ENCODE measurements at places on chromosomes 16 and 17.
A peak's percentile ranks its signal among the peaks of the same experiment; 100 is the strongest.

GRCh38 chr16:84464116-84464515 is 40.3 kb downstream of the MEAK7 start:
- DNase-seq, result no peak

DNA sequence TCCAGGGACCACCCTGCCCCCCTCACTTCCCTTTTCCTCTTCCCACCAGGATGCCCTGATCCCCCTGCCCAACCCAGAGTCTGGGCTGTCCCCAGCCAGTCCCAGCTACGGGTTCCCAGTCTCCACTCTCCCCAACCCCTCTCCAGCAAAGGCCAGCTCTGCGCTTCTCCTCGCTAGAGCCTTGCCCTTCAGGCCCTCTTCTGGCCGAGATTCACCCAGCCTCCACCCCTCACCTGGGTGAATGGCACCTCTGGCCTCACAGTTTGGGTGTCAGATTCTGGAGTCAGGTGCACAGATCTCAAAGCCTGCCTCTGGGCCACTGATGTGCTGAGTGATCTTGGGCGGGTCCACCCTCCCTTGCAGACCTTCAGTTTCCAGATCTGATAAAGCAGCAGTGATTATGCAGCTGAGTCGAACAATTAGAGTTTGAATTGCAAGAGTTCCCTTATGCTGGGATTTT is 185.6 kb upstream of the TNRC6C start:
- no peak for DNase-seq

GRCh38 chr16:66585481-66586239 is 6.4 kb downstream of the CMTM2 start:
- no peak for DNase-seq

- peak; percentile 79 for DNase-seq
These were observed 42.4 kb downstream of the RAI1 start for GRCh38 chr17:17723354-17724261.

- DNase-seq, result no peak
These were observed 19.3 kb downstream of the ARL2BP start for GRCh38 chr16:57264381-57264780.

- DNase-seq, result no peak
These were observed 11.3 kb downstream of the NUP88 start for GRCh38 chr17:5408186-5408585.

- DNase-seq, result no peak
These were observed 111.2 kb downstream of the RBFOX1 start for GRCh38 chr16:7443648-7444365.

GRCh38 chr16:85168732-85169256 is 56.5 kb upstream of the CIBAR2 start:
- peak; percentile 56 for DNase-seq

DNA sequence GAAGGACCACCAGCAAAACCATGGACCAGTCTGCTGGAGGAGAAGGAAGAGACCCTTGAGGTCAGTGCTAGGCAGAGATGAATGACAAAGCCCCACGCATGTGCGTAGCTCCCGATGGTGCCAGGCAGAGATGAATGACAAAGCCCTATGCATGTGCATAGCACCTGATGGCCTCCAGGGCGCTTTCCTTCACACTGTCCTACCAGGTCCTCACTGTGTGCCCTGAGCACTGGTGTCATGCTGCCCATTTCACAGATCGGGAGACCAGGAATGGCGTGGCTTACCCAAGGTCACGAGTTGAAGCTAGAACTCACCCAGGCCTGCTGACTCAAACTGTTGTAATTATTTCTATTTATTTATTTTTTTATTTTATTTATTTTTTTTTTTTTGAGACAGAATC is 149.6 kb downstream of the KATNIP start:
- DNase-seq, result no peak

DNA sequence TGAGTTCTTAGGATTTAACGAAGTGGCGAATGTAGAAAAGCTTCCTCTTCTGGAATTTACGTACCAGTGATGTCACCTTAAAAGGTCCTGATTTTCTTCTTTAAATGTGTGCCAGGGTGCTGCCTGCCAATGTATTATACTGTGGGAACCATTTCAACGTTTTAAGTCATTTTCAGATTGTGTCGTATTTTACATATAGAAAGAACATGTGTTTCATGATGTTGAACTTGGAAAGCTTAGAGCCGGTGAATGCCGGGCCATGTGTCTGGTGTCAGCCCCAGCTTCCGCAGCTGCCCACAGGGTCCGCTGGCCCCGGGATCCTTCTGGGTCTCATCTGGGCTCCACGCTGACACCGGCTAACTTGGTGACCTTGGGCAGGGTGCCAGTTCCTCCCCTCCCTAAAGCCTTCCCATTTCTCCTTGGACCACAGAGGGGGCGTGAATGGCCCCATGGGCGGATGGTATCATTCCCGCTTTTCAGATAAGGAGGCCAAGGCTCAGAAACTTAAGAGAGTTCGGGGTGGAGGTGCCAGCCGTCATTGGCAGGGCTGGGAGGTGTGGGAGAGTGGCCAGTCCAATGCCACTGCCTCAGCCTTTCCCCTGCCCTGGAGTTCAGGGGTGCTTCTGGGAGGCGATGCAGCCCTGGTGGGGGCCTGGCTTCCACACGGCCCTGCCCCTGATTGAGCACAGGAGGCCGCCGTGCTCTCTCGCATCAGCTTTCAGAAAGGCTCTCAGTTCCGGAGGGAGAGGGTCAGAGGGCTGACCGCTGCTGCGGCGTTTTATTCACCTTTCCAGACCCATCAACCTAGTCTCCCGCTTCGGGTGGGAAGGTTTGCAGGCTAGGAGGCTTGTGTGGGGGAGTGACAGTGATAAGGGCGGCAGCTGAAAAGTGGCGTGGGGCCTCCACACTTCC is 68.8 kb upstream of the CIBAR2 start:
- DNase-seq, result no peak

- no peak for DNase-seq
These were observed 96.0 kb downstream of the NXN start for GRCh38 chr17:883586-883962.

DNA sequence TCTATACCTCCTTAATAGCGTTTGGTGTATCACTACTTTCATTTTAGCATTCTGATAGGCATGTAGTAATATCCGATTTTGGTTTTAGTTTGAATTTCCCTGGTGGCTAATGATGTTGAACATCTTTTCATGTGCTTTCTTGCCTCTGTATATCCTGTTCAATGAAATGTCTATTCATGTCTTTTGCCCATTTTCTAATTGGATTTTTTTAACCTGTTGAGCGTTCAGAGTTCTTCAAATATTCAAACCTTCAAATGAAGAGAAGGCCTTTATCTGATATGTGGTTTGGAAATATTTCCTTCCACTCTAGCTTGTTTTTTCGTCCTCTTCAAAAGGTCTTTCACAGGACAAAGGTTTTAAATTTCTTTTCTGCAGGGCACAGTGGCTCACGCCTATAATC is 2.4 kb upstream of the NME1 start:
- no peak for DNase-seq

DNA sequence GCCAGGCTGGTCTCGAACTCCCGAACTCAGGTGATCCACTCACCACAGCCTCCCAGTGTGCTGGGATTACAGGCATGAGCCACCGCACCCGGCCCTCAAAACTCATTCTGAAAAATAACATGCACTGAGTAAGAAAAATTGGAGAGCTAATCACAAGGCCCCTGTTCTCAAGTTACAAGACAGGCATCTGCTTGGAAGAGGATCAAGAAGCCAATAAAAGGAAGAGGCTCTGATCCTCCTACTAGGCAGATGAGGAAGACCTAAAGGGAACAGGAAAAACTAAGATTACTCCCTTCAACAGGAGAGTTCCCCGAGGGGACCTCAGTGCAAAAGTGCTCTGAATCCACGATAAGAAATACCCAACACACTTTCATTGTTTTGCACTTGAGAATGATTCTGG is 18.4 kb downstream of the BLMH start:
- peak; percentile 53 for DNase-seq

- peak; percentile 47 for DNase-seq
These were observed 233.1 kb upstream of the AXIN2 start for GRCh38 chr17:65794572-65794971.

- no peak for DNase-seq
These were observed 1171.0 kb upstream of the GOT2 start for GRCh38 chr16:59905131-59905530.

- peak; percentile 49 for DNase-seq
These were observed 14.4 kb downstream of the GJD3 start for GRCh38 chr17:40349895-40350688.

DNA sequence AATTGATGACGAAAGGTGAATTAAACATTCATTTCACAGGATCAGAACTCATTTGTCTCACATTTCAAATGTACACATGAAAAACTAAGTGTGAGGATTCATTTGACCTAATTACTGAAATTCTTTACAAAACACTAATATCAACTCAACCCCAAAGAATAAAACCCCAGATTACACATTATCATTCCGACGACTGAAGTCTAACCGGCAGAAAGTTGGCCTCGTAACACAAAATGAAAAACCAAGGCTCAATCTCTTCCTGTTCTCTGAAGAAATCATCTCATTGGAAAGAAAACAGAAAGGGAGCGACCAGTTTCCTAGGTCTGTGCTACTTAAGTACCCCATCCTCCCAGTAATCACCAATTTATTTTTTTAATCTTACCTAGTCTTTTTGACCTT is 1.8 kb downstream of the JPT1 start:
- DNase-seq, result no peak

DNA sequence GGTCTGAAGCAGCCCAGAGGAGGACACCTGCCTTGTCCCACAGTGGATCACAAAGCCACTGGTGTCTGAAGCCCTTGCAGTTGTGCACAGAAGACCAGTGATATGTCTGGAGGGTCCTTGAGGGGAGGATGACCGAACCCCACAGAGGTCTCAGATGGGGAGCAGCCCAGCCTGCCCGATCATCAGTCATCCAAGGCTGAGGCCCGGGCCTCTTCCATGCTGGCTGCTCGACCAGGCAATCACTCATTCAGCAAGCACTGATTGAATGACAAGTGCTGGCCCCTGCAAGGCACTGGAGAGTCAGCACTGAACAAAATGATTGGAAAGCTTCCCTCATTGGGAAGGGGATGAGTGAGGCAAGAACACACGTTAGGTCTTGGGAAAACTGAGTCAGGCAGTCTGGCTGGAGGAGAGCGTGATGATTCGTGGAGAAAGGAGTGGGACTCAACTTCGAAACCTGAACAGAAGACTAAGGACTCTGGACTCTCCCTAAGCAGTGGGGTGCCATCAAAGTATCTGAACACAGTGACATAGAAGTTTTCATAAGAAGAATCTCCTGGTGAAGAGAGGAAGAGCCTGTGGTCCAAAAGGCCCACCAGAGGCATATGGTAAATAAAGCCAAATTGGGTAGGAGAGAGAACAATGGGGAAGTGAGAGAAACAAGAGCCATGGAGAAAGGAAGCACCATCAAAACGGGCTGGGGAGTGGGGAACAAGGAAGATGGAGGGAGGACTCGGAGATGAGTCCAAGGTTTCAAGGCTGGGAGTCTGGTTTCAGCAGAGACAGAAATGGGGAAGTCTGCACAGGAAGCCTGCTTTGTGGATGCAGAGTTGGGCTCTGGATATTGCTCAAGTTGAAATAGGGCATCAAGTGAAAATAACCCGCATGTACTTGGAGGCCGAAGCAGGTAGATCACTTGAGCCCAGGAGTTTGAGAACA is 10.2 kb downstream of the PIK3R5 start:
- DNase-seq, result no peak

DNA sequence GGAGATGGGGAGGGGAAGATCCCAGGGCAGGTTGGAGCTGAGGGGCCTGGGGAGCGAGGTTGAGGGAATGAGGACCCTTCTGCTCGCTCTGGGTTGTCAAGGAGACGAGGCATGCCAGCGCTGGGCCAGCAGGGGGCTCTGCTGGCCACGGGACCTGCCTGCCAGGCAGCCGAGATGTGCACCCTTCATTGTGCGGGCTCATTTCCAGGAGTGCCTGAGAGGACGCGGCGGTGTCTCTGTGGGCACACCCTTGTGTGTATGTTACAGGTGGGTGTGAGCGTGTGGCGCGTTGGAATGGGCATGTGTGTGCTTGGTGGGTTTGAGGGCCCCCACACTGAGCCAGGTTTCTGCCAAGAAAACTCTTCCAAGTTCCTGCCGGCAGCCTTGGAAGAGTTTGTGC is 15.9 kb downstream of the ARHGAP23 start:
- DNase-seq, result peak; percentile 66

All from fibroblast of mammary gland (primary cell).